ENCODE measurements at places on chromosomes 1 and 21. TPM values are rescaled to one million over a fixed set of nuclear protein-coding genes. Genes with fewer than 3 reads are reported as not detected.

The PLA2G2E gene
- total RNA-seq: not detected

- no peak for DNase-seq
Observed at GRCh38 chr1:162732566-162733335, 57.8 kb upstream of the HSD17B7 start.

The MARK1 gene
- 77.7 TPM for total RNA-seq

The LRRC7 gene
- total RNA-seq: 303 TPM

GRCh38 chr1:245481261-245481660, 326.5 kb downstream of the KIF26B start:
- no peak for DNase-seq

The COL9A2 gene
- 17.5 TPM for total RNA-seq

DNA sequence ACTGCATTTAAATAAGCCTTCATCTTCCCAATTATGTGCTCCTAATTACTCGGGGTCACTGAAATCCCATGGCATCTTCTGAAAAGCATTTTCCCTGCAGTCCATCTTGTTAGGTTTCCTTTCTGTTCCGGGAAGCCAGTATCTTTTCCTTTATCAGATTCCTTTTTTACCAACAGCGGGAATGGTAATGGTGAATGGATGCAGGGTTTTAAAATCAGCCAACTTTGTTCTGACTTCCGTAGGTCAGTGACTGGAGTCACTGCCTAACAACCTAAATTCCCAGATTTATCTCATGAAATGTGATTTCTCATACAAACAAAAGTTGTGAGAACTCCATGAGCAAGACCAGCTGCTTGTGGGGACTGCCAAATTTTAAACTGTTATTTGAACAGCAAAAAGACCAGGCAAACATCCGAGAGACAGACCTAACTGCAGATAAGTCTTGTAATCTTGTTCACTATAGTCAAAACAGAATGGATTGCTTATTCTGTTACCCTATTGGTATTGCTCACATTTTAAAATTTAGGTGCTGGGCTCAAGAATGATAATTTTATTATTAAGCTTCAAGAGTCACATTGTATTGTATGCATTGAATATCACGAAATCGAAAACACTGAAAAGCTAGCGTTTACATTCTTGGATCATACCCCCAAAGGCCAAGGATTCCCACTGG, 1.2 kb upstream of the RWDD3 start:
- no peak for DNase-seq

GRCh38 chr1:189609167-189609566, 868.5 kb downstream of the BRINP3 start:
- no peak for DNase-seq

DNA sequence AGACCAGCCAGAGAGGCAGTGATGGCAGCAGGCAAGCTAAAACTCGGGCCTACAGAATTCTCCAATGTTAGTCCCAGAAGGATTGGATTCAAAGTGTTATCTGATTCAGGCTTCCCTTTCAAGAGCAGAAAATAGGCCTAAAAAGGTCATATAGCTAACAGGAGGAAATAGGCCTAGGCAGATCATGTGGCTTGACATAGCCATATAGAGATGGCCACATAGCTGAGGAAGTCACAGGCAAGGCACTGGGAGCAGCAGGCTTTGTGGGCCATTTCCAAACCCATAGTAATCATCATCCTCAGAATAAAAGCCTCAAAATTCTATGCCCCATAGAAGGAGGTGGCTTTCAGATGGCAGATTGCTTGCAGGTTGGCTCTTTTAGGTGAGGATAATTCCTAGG, 29.0 kb upstream of the LMO4 start:
- no peak for DNase-seq

- DNase-seq: no peak
Observed at GRCh38 chr1:89690595-89690994, 57.7 kb downstream of the LRRC8C start.

The ZBTB37 gene
- total RNA-seq: 52.7 TPM

The CCDC27 gene
- not detected for total RNA-seq

DNA sequence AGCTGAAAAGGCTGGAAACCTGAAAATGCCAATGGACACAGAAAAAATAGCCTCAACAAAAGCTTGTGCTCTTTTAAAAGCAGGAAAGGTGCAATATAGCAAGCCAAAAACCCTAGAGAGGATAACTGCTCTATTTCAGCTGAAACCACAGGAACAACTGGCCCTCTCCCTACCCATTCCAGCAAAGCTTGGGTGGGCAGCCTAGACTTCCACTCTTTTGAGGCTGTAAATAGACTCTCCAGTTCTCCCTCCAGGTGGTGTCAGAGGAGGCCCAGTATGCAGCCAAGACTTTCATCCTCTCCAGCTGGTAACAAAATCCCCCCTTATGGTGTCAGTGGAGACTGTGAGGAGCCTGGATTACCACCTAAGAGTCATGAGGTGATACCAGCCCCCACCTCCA, 206.9 kb upstream of the PLD5 start:
- DNase-seq: no peak

- DNase-seq: no peak
Observed at GRCh38 chr1:225849925-225850324, 32.3 kb downstream of the TMEM63A start.

DNA sequence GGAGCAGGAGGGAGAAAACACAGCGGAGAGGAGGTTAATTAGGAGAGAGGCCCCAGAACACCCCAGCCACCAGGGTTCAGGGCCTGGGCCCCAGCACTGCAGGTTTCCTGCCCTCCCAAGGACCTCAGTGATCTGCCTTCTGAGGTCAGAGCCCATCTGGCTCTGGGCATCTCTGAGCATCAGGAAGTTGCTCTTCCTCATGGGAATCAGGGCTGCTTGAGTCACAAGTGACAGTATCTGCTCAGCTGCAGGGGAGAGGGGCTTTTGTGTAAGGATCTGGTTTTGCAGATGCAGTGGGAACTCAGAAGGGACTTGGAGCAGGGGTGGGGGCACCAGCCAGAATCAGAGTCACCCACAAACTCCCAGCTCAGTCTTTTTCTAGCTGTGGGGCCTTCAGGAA, 472.1 kb downstream of the PTPRU start:
- no peak for DNase-seq

The ASTN1 gene
- total RNA-seq: 67.4 TPM

GRCh38 chr21:46248422-46248782, 19.8 kb upstream of the LSS start:
- no peak for DNase-seq

The OPTC gene
- total RNA-seq: not detected

The RAP1GAP gene
- 26.4 TPM for total RNA-seq

The LAMC2 gene
- total RNA-seq: 0.16 TPM

DNA sequence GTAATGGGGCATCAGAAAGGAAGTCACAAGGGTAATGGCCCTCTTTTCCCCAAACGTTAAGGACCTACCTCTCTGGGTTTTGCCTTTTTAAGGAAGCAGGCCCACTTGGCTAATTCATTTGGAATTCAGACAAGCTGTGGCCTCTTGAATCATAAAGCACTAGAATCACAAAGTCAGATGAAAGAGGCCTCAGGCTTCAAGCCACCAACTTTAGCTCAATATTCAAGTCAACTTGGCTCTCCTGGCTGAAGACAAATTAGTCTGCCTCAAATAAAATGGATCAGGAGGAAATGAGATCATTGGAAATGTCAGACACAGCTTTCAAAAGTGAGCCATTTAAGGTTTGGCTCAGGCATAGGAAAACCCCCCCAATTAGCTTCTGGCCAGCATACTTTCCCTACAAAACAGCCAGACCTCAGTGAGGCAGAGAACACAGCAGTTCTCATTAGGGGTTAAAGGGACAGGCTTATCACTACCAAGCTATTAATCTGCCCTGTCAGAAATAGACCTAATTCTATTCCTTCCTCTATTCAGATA, 34.3 kb downstream of the SLC35D1 start:
- DNase-seq: no peak

GRCh38 chr1:105686874-105687690, 1369.4 kb upstream of the PRMT6 start:
- no peak for DNase-seq

The WNT3A gene
- total RNA-seq: not detected

DNA sequence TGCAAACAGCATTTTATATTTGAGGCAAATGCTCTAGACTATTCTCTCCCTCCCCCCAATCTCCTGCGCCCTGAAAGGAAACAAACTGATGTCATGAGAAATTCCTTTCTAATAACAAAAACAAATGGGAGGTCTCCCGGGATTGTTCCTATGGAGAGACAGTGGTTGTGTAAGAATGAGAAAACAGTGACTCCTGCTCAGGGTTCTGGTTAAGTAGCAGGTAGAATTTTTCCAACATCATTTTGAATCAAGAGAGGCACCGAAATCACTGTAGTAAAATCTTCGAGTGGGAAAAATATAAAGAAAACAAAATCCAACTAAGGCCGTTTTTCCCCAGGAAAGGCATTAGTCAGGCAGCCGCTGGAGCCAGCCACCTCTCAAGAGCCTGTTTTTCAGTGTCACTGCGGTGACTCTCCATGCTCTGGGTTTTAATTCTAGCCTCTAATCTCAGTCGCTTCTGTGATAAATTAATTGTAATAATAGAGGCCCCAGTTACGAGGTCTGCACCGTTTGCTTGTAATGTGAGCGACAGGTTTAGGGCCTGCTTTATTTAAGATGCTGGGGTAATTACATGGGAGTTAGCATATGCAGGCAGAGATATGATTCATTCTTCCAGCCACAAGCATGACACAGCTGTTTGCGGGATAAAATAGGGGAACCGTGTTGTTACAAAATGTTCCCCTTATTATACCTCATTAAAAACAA, 80.3 kb downstream of the RNF220 start:
- no peak for DNase-seq

DNA sequence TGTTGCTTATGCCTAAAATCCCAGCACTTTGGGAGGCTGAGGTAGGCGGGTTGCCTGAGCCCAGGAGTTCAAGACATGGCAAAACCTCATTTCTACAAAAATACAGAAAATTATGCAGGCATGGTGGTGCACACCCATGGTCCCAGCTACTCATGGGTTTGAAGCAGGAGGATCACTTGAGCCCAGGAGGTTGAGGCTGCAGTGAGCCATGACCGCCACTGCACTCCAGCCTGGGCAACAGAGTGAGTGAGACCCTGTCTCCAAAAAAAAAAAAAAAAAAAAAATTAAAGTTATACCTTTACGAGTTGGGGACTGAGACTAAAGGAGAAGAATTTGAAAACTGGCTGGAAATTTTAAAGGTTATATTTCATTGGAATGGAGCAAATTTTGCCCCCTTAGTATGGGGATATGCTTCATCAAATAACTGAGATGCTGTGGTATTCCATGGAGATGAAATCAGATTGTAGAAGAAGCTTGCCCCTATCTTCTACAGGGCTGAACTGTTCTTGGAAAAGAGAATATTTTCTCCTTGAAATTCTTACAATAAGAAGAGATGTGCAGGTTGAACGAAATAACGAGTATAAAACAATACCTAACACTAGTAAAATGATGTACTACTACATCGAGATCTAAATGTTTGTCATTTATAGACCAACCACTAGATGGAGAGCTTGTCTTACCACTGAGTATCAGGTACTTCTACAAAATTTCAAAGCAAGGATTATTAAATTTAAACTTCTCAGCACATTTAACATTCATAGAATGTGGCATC, 34.9 kb upstream of the SCYL3 start:
- no peak for DNase-seq

GRCh38 chr21:29654855-29655254, 284.9 kb downstream of the GRIK1 start:
- no peak for DNase-seq

The SLC16A4 gene
- total RNA-seq: 5.8 TPM

DNA sequence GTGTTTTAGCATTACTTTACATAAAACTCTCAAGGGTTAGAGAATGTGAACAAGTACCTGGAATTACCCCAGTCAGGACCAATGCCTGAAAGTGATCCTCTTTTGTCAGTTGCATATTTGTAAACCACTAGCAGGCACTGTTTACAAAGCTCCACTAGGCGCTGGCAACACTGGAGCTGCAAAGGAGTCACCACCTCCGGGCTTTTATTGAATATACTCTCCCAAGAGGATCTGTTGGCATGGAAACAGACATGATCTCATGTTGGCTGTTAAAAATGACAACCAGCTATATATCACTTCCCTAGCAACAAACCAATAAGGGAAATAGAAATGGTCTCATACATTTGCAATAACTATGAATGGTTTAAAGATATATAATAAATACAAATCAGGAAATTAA, 116.0 kb downstream of the TTLL7 start:
- no peak for DNase-seq

- DNase-seq: no peak
Observed at GRCh38 chr1:208090388-208091301, 153.5 kb downstream of the PLXNA2 start.

DNA sequence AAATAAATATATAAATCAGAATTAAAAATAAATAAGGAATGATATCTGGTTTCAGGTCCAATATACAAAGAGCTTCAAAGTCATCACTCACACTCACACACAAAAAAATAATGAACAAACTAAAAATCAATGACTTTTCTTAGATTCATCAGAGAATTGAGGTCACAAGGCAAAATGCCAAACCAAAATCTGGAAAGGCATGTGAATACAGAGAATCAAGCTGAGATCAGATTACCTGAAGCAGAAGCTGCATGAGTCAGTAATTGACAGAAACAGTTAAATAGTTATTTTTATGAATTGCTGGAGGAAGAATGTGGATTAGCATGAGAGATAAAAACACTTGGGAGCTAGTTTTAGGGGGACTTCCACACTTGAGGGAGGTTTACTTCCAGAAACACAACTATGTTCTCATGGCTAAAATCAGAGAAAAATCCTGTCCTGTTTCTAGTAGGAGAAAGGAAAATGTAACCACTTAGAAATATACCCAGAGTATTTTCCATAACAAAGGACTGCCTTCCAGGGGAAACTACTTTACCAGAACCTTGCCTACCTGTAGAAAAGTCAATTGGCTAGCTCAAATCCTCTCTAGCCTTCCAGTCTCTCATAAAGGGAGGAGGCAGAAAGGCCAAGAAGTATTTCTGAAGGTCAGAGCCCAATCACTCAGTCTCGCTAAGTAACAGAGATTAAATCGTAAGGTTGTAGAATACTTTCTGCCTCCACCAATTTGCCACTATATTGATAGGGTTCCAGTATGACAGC, 536.6 kb upstream of the NR5A2 start:
- DNase-seq: no peak

- DNase-seq: no peak
Observed at GRCh38 chr1:223737342-223737741, 25.0 kb downstream of the CAPN2 start.

- DNase-seq: no peak
Observed at GRCh38 chr1:8408151-8408839, 90.4 kb downstream of the SLC45A1 start.

DNA sequence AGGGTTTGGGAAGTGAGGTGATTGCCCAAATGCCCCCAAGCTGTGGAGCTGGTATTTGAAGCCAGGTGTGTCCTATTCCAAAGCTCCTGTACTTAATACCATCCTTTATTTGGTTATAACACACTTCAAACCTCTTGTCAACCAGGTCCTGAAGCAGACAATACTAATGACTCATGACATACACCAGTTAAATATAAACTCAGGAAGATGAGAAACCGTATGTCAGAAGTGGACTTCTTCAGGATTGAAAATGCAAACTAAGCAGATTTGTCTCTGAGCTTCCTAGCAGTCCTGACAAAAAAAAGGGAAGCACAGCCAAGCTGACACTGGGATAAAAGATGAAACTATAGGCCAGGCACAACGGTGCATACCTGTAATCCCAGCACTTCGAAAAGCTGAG, 70.6 kb downstream of the ALPL start:
- DNase-seq: no peak

The RSPO1 gene
- not detected for total RNA-seq

The KIAA1614 gene
- 5.6 TPM for total RNA-seq

The CITED4 gene
- total RNA-seq: 0.62 TPM
